EL (cell line): ENCODE measurements at places on chromosomes 11 and 22.
A peak's percentile ranks its signal among the peaks of the same experiment; 100 is the strongest.

GRCh38 chr11:132587716-132588115 lies 944.6 kb downstream of the OPCML start:
- DNase-seq = no peak

- no peak for DNase-seq
Observed at GRCh38 chr22:36220451-36220921, 18.8 kb downstream of the APOL2 start.

DNA sequence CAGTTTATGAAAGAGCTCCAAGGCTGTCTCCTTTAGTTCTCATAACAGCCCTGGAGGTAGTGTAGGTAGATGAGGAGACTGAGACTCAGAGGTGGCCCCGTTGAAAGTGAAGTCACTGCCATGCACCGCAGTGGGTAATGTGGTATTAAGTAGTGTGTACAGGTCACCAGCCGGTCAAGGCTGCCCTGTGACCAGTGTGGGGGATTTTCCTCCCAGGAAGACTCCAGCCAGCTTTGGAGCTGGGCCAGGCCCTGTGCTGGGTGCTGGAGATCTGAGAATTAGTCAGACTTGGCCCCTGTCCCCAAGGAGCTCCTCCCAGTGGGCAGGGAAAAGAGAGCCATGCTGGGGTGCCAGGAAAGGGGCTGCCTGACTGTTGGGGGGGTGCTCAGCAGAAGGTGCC lies 5.3 kb downstream of the OMP start:
- peak; percentile 96 for DNase-seq

- no peak for DNase-seq
Observed at GRCh38 chr11:102411142-102411541, 41.4 kb downstream of the TMEM123 start.

DNA sequence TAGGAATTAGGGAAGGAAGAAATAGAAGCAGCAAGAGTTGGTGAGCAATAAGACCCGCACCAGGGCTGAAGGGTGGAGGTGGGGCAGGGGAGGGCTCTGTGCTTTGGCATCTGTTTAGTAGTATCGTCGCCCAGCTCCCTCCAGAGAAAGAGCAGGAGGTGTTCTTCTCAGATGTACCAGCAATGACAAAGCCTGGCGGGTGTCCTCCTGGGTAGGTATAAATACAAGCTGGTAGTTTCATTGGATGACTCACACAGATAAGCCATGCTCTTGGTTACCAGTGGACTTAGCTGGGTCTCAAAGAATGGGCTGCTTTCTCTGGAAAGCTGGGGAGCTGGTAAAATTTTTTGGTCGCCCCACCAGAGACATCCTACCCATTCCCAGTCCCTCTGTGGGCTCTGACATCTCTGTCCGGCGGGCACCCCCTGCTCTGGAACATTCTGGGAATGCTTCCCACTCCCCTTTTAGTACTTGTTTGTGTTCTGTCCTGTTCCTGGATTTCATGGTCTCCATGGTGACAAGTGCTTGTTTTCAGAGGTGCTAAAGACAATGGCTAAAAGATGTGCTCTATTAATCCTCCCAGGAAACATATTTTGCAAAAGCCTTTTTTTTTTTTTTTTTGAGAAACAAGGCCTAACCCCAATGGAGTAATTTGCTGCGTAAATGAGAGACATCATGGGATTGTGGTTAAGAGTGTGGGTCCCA lies 15.4 kb upstream of the TUBA8 start:
- DNase-seq = peak; percentile 14

- peak; percentile 70 for DNase-seq
Observed at GRCh38 chr11:64767344-64768299, 7.8 kb upstream of the PYGM start.
